ENCODE measurements at places on chromosomes 3 and 15.

DNA sequence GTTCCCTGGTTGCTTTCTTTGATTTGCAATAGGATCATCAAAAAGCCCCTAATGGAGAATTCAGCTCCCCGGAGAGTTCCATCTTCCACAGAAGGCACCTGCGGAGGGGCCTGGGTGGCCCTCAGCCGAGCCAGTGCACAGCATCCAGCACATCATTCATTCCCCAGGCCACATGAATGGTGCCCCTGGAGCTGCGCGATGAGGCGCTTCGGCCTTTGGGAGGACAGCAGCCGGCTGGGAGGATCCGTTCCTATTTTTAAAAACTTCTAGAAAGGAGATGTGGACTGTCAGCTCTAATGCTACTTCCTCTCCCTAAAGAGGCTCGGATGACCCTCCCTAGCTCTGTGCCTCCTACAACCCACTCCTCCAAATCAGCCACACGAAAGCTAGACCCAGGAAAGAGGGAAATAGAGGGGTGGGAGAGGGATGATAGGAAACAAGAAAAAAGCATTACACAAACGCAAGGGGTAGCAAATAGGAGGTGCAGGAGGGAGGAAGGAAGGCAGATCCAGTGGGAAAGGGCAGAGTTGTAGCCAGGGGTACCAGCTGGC lies 20.3 kb downstream of the EHD4 start:
- no peak for DNase-seq

GRCh38 chr15:65907661-65908060 lies 38.4 kb downstream of the RAB11A start:
- DNase-seq: no peak

DNA sequence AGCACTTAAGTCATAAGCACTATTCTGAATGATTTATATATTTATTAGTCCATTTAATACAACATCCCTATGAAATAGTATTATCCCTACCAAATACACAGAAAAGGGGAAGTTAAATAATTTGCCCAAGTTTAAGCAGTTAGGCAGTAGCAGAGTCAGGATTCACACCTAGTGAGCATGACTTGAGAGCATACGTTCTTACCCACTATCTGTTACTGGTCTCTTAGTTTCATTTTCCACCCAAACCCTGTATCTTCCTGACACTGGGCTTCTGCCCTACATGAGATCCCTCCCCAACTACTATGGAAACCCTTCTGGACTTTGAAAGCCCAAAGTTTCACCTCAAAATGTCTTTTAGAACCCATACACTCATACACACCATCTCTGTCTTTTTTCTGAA lies 4.4 kb upstream of the ATOSA start:
- DNase-seq: no peak

GRCh38 chr15:76312540-76313174 lies 1.4 kb upstream of the ETFA start:
- DNase-seq: no peak

DNA sequence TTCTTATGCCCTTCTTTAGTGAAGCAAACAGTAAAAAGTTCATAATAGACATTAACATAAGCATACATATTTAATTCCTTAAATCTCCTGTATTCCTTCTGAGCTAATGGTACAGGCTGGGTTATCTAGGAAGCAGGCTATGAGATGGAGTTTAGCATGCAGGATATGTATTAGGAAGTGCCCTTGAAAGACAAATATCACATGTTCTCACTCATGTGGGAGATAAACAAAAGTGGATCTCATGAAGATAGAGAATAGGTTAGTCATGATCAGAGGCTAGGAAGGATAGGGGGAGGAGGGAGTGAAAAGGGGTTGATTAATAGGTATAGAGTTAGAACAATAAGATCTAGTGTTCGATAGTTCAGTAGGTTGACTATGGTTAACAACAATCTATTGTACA lies 105.4 kb downstream of the CLASP2 start:
- DNase-seq: no peak

DNA sequence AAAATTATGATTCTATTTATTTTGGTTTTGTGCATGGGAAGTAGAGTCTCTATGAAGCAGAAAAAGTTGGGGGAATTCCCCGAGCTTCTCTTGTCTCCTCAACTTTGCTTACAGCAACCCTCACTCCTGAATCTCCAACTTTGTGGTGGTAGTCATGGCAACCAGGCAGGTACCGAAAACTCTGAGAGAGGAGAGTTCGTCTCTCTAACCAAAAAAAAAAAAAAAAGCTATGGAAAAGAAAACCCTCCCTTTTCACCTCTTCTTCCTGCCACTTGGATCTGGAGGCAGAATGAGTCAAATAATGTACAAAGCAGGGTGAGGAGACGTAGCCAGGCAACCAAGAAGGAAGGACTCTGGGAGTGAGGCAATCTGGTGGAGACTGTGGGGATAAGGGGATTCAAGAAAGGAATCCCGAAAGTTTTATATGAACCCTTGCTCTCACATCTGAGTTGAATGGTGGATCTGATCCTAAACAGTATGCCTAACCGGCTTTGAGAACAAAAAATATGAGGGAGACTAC lies 108.1 kb downstream of the PLOD2 start:
- DNase-seq: no peak

DNA sequence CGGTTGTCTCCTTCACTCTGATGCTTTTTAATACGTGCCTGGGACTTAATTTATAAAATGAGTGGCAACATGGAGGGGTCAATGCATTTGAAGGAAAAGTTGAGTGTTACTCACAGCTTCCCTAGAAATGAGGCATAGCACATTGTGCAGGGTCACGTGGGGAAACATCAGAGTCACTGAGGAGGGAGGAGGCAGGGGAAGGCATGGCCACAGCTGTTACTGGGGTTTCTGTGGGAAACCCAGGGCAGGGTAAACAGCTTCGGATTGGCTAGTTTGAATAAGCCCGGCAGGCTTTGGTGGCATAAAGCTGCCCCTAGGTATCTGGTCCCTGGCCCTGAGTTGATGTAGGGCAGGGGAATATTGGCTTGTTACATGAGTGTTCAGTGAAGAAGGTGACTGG lies 98.9 kb upstream of the ST8SIA2 start:
- DNase-seq: no peak

DNA sequence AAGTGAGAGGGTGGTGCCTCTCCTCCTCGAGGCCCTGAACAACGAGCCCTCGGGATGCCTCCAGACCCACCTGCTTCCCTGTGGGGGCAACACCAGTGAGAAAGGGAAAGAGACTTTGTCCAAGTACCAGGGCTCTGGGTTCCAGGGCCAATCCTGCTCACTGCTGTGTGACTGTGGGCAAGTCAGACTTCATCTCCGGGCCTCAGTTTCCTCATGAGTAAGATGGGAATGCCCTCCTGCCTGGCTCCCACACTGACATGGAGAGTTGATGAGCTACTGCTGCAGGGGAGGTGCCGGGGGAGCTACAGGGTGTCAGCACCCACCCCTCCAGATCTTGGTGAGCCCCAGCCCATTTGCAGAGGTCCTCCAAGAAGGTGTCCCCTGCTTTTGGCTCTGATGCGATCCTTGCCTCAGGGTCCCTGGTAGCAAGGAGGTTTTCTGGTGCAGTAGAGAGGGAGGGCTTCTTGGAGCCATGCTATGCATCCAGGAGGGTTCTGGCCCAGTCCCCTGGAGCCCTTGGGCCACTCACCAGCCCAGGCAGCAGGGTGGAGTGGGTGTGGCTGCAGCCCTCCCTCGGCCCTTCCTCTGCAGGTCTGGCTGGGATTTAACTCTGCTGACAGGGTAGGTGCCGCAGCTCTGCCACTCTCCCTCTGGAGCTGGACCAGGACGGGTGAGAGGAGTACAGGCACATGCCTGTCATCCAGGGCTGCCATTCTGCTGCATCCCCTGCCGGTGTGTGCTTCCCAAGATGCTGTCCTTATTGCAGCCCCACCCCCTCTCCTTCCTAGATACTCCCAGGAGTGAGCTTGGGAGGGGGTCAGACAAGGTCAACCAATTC lies 26.9 kb downstream of the LOXL1 start:
- no peak for DNase-seq

DNA sequence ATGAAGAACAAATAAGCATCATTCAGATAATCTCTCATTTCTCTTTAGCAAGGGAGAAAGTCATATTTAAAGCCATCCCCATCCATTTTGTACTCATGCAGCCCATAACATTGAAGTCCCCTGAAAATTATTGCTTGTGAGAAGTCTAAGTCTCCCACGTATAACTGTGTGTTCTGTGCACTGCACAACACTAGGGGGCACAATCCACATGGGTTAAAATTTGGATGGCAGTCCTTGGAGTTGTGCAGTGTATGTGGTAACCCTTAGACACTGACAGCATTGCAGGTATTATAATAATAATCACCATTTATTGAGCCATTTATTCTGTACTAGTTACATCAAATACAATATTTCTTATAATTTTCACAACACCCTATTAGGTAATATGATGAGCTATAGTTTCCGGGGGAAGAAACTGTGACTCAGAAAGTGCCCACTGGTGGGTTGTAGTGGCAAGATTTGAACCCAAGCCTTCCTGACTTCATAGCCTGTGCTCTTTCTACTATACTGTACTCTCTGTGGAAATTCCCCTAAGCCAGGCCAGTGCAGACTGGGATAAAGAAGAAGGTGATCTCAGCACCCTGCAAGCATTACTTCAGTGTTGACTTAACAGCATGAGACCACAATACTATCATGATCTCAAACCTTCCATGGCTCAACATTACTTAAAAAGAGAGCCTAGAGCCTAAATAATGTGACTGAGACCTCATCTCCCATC lies 15.7 kb downstream of the KCNAB1 start:
- no peak for DNase-seq

DNA sequence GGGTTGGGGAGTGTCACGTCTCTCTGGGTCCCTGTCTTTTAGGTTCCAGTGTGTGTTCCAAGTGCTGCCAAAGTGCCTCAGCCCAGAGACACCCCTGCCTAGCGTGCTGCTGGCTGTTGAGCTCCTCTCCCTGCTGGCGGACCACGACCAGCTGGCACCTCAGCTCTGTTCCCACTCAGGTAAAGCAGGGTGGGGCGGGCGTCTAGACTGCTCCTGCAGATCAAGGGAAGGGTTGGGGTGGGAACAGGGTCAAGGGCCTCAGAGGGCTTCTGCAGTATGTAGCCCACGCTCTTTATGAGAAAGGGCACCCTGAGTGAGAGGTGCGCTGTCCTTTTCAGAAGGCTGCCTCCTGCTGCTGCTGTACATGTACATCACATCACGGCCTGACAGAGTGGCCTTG lies 17.2 kb downstream of the ATRIP start:
- DNase-seq: no peak

DNA sequence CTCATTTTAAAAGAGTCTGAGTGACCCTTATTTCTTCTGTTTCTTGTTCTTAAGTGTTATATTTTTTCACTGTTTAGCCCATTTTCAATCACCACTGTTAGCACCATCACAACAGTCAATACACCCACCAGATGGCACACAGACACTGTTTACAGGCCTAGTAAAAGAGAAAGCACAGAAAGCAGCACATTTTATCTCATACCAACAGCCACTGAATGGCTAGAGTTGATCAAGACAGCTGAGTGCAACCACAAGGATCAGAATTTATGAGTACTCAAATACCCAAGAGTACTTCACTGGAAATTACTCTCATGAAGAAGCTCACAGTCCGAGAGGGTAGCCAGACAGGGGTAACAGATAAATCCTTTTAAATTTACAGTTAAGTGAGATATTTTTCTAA lies 127.0 kb downstream of the TFDP2 start:
- DNase-seq: no peak

GRCh38 chr3:45693941-45694521 lies 4.8 kb downstream of the SACM1L start:
- no peak for DNase-seq

GRCh38 chr3:142106548-142106947 lies 42.8 kb downstream of the TFDP2 start:
- DNase-seq: no peak

- no peak for DNase-seq
These were observed 29.1 kb downstream of the RUVBL1 start for GRCh38 chr3:128094295-128095151.

- no peak for DNase-seq
These were observed 181.7 kb downstream of the TPRG1 start for GRCh38 chr3:189353318-189353965.

DNA sequence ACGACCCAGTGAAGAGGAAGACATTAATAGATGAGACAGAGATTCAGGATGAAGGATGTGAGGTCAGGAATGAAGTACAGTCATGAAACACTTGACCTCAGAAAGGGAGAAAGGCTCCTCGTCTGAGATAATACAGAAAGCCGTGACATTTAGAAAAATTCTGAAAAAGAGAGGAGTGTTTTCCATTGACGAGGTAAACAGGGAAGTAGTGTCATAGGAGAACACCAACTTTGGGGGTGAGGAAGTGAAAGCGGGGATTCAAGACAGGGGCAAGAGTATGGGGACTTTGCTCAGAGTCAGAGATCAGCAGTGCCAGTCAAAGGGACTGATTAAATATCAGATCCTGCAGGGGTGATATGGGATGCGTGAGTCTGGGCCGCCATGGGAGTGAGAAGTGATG lies 160.9 kb downstream of the PLCL2 start:
- DNase-seq: no peak

GRCh38 chr15:27454281-27455075 lies 483.5 kb downstream of the GABRG3 start:
- DNase-seq: no peak

GRCh38 chr15:31842532-31843195 lies 187.7 kb upstream of the CHRNA7 start:
- no peak for DNase-seq

- DNase-seq: no peak
These were observed 209.9 kb upstream of the CNTN3 start for GRCh38 chr3:74824366-74824765.

DNA sequence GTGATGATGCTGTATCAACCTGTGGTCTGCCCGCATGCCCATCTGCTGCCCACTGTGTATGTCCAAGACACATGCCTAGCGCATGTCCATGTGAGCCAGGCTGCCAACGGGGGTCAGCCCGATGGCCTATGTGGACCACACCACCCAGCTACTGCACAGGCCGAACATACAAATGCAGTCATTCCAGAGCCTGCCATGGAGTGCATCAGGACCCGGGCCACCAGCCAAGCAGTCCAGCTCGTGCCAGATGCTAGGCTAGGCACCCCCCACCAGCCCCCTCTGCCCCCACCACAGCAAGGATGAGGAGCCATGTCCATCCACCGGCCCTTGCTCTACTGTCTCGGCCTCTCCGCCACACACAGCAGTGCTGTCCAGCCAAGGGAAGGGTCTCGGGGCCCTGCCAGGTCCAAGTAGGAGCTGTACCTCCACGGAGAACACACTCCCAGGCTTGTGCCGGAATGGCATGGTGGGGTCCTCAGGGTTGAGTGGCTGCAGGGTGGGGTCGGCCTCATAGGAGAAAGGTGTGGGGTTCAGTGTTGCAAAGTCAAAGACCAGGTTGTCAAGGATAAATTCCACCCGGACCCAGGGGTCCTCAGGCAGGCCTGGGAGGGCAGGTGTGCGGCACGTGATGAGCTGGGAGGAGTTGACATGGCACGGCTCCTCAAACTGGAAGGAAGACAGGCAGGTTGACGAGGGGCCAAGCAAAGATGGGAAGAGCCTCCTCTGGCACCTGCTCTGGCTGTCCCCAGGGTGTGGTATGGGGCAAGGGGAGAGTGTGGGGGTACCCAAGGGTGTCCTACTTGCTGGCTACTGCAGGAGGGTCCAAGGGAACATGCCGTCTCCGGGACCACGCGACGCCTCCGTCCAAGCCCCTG lies 15.3 kb downstream of the PLXNB1 start:
- DNase-seq: no peak

DNA sequence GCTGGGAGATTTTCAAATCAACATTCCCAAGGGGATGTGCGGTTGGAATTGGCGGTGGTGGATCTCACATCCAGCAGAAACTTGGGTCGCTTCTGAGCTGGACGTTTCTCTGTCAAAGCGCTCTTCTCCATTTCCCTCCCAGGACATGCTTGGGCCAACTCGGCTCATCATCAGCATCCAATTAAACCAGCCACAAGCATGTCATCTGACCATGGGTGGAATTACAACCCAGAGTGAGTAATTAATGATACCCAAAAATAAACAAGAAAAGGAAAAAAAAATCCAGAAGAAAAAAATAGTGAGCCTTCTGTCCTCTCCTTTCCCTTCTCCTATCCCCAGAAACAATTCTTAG lies 111.2 kb downstream of the XXYLT1 start:
- no peak for DNase-seq

Data from stimulated activated CD4-positive, alpha-beta T cell treated with anti-CD3 and anti-CD28 coated beads, TNF-alpha, amount 100 ng/mL, for 4 hours (primary cell).